Erythroblast (primary cell): ENCODE measurements at places on chromosomes 7 and 10.

- DNase-seq = no peak
Measured at GRCh38 chr7:42175834-42176723, 60.9 kb downstream of the GLI3 start.

- no peak for DNase-seq
Measured at GRCh38 chr7:16430133-16430532, 8.8 kb upstream of the CRPPA start.

GRCh38 chr7:140643416-140643815 is 2.8 kb upstream of the DENND2A start:
- no peak for DNase-seq

DNA sequence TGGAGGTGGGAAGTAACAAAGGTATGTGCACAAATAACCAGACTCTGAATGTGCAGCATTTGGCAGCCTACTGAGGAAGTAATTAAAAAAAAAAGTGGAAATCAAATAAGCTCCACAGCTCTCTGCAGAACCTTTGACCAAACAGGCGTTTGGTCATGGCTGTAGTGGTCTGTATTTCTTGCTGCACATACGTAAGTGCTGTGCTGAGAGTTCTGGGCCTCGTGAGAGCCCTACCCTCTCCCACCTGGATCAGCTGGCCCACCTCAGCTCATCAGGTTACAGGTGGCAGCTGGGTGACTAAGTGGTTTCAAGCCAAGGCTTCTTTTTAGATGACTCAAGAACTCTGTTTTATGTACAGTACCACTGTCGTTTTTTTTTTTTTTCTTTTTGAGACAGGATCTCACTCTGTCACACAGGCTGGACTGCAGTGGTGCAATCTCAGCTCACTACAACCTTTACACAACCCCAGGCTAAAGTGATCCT is 178.2 kb upstream of the KLF6 start:
- no peak for DNase-seq

DNA sequence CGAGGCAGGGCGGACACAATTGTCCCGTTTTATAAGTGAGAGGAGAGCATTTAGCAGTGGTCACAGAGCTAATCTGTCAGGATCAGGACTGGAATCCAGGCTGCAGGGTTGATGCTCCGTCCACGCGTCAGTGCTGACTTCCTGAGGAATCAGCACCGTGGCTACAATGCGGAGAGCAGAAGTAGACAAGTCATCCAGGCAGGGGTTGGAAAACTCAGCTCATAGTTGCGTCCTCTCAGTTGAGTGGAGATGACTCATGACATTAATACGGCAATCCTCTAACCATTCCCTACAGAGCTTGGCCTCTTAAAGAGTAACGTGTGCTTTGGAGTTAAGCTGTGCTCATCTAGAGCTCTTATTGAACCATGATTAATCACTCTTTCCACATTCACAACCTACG is 17.1 kb upstream of the HTR5A start:
- no peak for DNase-seq

GRCh38 chr10:127353544-127353943 is 157.2 kb upstream of the INSYN2A start:
- DNase-seq = no peak

GRCh38 chr7:92794391-92794790 is 42.0 kb downstream of the CDK6 start:
- DNase-seq = no peak

DNA sequence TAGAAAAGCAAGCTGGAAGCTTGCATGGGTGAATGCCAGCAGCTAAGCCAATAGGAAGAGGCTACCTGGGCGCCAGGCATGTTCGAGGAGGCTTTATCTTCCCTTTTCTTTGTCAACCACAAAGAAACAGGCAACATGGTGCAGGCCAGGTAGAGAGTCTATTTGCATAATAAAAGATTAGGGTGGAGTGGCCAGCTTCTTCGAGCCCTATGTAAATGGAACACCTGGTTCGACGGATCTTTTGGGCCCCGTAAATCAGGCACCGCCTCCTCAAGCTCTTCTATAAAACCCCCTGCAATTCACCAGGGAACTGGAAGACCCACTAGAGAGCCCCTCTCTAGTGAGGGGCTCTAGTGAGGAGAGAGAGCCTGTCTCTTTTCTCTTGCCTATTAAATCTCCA is 1106.2 kb upstream of the CELF2 start:
- DNase-seq = no peak

GRCh38 chr10:31071232-31072005 is 39.8 kb upstream of the ZNF438 start:
- no peak for DNase-seq
